Activated CD4-positive, alpha-beta T cell treated with anti-CD3 and anti-CD28 coated beads for 36 hours (primary cell): ENCODE measurements at places on chromosomes 12 and 14. TPM values are rescaled to one million over a fixed set of nuclear protein-coding genes. Genes with fewer than 3 reads are reported as not detected.

DNA sequence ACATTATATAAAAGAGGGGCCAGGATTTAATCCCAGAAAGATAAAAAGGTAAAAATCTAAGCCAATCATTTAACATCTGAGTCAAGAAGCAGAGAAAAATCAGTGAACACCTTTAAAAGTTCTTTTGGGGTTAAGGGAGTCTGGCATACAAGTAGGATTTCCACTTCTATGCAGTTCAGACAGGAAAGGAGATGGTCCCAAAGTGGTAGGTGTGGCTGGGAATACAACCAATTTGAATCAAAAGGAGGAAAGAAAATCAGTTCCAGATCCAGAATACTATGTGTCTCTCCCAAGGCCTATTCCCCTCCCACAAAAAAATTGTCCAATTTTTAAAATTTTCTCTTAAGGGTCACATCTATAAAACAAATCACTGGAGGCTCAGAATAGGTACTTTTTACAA is 167.4 kb downstream of the PHLDA1 start:
- no peak for DNase-seq

- DNase-seq: peak; percentile 48
Measured at GRCh38 chr12:2891240-2892053, 756 bp downstream of the TULP3 start.

DNA sequence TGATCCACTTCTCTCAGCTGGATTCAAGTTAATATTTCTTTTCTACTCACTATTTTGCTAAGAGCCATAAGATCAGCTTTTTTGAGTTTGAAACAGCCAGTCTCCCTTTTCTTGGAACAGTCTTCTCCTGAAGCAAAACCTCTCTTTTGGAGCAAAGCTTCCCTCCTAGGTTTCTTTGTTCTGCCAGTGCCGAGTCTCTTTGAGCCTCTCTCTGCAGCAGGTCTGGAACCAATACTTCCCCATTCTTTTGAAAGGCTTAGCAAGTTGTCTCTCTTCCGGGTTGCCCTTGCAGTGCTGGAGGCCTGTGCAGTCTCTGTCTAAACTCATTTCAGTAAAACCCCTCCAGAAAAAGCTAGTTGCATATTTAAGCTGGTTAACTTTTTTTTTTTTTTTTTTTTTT is 454.8 kb downstream of the NOVA1 start:
- DNase-seq: no peak

- DNase-seq: no peak
Measured at GRCh38 chr14:33859306-33859705, 91.6 kb downstream of the EGLN3 start.

- no peak for DNase-seq
Measured at GRCh38 chr14:36747411-36748184, 85.9 kb downstream of the PAX9 start.

DNA sequence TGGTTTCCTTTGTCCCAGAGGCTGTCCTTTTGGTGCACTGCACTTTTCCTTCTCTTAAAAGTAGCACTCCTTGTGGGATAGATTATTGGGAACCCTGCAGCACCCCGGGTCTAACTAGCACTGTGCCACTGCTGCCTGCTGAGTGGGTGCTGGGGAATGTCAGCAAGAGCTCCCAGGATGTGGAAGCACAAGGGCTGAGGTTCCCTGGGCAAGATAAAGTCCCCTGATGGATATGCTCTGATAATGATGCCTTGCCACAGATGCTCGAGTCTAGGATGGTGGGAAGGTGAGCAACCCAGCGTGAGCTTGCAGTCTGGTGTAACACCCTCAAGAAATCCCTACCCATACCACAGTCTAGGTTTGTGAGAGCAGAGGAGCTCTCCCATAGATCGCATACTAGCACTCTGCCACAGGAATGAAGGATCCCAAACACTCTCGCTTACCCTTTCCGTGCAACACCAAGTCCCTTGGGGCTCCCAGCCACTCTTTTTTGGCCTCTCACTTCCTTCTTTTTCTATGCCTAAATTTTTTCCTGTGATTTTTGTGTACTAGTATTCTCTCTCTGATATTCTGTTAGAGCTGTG is 32.6 kb downstream of the USP15 start:
- DNase-seq: no peak

DNA sequence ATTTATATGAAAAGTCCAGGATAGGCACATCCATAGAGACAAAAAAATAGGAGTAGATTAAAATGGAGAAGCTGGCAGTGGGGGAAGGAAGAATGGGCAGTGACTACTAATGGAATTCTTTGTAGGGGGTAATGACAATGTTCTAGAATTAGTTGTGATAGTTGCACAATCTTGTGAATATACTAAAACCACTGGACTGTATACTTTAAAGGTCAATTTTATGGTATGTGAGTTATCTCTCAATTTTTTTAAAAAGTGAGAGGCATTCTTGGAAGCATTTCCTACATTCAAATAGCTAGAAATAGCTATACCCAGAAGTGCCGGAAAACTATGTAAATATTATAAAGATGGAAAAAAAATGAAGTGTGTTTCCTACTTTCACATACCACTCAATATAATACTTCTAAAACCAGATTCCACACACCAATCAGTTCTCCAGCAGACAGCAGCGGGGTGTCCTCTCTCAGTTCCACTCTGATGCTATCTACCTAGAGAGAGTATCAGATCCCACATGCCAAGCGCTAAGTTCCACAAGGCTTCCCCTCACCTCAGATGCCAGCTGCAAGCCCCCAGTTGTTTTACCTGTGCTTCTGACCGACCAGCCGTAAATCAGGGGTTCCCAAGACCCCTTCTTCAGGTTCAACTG is 41.7 kb upstream of the NID2 start:
- no peak for DNase-seq

DNA sequence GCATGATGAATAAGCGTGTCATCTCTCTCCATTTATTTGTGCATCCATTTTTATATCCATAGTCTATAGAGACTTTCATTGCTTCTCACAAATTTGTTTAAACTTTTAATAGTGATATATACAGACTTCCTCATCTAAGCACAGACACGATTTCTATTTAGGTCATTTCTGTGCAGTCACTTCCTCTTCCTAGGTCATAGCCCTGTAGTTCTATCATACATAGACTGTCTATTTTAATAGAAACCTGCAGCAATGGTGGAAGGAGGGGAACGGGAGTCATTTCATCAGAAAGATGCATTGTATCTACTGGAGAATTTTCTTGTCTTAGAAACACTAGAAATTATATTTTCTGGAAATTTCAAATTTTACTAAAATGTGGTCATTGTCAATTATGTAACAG is 133.4 kb upstream of the FGD4 start:
- no peak for DNase-seq

Gene PTPRR
- total RNA-seq: not detected

Gene REP15
- not detected for total RNA-seq

Gene FLVCR2
- 3.2 TPM for total RNA-seq

- no peak for DNase-seq
Measured at GRCh38 chr12:24197532-24197931, 248.1 kb upstream of the SOX5 start.

GRCh38 chr12:88328090-88328489 is 186.0 kb downstream of the TMTC3 start:
- no peak for DNase-seq

- DNase-seq: peak; percentile 61
Measured at GRCh38 chr14:101737414-101738339, 23.8 kb upstream of the PPP2R5C start.

Gene WNT5B
- not detected for total RNA-seq

DNA sequence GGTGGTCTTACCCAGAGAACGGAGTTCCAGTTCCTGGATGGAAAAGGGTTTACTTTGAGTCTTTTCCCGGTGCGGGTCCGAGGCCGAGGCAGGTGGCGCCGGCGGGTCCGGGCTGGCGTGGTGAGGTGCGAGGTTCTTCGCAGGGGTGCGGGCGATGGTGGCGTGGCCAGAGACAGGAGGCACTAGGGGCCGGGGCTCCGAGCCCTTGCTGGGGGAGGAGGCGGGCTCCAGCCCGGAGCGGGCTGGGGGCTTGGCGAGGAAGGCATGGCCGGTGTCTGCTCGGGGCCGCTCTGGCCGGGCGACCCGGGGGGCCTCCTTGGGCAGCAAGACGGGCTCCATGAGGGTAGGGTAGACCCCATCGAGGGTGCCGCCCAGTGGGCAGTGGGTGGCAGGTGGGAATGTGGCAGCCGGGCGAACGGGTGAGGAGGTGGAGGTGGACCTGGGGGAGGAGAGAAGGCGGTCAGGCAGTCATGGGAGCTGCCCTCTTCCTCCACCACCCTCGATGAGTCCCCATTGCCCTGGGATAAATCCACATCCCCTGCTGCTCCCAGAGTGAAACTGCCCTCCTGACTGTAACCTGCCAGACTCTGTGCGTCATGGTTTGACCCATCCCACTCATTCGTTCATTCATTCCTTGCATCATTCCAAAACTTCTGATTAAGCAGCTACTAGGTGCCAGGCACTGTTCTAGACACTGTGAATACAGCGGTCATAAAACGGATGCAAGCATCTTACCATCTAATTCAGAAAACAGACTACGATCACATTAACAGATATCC is 42.0 kb downstream of the RFLNA start:
- no peak for DNase-seq

Gene ACRBP
- total RNA-seq: 3.3 TPM

Gene HOXC12
- total RNA-seq: not detected

Gene FBRSL1
- 35.7 TPM for total RNA-seq

DNA sequence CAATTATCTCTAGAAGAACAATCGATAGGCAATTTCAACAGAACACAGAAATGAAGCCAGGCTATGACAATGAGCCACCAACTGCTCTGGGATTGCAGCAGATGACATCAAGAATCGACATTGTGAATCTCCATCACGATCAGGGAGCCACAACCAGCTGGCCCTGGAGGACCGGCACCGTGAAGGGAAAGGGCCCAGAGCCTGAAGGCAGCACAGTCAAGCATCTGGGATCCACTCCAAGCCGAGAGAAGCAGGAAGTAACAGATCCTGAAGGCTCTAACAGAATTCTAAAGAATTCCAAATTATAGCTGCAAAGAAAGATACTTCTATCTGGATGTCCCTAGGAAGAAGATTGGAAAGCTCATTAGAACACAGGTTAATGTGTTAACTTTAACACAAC is 61.0 kb downstream of the LRRC74A start:
- DNase-seq: no peak

GRCh38 chr12:23209793-23210192 is 584.8 kb downstream of the ETNK1 start:
- DNase-seq: no peak

DNA sequence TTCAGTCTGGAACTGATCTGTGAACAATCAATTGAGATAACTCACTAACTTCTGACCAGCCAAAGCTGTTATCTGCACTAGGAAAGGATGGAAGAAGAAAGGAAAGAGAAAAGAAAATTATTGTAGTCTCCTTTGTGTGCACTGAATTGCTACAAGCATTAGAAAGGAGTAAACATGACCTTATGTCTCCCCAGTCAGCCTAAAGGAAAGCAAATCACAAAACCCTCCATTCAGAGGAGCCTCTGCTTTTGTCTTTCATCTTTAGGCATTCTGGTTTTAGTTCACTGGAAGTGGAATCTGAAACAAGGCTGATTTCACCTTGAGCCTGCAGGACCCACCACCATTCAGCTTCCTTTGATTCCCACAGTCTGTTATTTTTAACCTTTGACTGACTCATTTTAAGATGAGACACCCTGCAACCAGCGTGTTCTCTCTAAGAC is 26.0 kb downstream of the TBX3 start:
- no peak for DNase-seq

DNA sequence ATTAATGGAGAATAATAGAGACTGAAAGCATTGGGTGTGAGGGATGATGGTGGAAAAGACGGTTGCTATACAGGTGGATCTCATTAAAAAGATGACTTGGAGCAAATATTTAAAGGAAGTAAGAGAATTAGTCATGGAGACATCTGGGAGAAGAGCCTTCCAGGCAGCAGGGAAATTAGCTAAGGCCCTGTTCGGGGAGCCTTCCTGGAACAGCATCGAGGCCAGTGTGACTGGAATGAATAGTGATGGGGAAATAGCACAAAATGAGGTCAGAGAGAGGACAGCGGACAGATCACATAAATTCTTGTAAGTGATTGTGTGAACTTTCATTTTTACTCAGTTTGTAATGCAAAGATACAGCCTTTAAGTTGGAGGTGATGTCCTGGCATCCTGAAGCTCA is 842.3 kb downstream of the SLC6A15 start:
- no peak for DNase-seq

GRCh38 chr12:57621497-57622292 is 10.5 kb downstream of the ARHGEF25 start:
- peak; percentile 79 for DNase-seq

DNA sequence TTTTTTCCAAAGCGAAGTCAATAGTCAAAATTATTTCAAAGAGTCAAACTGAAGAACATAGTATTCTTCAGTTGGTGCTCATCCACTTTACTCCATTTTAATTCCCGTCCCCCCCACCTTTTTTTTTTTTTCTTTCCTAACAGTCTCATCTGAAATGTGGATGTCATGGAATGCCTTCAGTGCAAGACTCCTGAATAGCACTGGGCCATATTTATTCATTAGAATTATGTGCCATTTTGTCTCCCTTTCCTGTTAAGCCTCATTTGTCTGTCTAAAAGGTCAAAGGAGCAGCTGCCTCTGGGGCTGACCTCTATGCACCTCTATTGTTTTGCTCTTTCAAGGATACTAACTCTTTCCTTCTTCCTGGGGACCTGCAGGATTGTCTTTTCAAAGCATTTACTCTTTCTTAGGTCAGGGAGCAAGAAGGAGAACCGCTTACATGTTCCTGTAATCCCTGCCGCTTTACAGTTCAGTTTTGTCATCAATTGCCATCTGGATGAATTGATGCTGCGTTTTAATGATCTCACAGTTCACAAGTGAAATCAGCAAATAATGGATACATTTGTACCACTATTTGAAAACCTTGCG is 310.6 kb downstream of the NPAS3 start:
- DNase-seq: no peak

DNA sequence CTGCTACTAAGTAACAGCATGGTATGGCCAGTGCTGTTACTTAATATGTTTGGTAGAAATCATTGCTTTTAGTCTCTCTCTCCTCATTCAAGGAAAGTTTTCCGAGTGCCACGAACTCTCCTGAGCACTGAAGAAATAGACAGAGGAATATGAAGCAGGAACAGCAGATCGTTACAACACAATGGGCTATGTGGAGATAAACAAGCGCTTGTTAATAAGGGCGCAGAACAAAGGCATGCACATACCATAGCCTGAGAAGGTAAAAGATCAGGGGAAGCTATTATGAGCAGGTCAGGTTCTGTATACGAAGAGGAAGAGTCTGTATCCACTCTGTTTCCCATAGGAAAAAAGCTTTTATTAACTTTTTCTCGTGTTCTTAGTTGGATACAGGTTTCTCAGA is 156.2 kb upstream of the CPNE8 start:
- DNase-seq: no peak

GRCh38 chr12:120224304-120225199 is 23.6 kb upstream of the RPLP0 start:
- DNase-seq: no peak

Gene COPZ1
- total RNA-seq: 95.2 TPM

Gene SLC41A2
- total RNA-seq: 7.9 TPM

- peak; percentile 44 for DNase-seq
Measured at GRCh38 chr12:53328043-53328435, 6.6 kb upstream of the AAAS start.
